ENCODE measurements at places on chromosomes 5 and 9.

DNA sequence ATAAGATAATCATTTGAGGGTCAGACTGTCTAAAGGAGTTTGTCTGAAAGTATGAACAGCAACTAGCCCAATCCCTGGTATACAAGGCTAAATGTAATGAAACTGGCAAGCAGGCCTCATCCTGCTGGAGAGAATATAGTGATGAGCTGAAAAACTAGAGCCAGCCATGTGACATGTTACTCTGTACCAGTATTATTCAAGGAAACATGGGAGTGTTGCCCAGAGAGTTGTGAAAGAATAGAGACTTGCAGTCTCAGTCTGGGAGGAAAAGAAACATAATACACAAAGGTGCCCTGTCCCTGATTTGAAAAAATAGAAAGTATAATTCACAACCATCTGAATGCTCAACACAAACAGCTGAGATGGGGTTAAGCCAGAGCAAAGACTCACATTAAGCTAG is 37.9 kb upstream of the HTR1A start:
- no peak for DNase-seq

GRCh38 chr5:34622098-34622400 is 34.1 kb upstream of the RAI14 start:
- no peak for DNase-seq

GRCh38 chr9:30140407-30140806 is 2244.0 kb upstream of the ACO1 start:
- no peak for DNase-seq

- peak; percentile 58 for DNase-seq
Observed at GRCh38 chr5:136026636-136027035, 2.2 kb upstream of the TGFBI start.

DNA sequence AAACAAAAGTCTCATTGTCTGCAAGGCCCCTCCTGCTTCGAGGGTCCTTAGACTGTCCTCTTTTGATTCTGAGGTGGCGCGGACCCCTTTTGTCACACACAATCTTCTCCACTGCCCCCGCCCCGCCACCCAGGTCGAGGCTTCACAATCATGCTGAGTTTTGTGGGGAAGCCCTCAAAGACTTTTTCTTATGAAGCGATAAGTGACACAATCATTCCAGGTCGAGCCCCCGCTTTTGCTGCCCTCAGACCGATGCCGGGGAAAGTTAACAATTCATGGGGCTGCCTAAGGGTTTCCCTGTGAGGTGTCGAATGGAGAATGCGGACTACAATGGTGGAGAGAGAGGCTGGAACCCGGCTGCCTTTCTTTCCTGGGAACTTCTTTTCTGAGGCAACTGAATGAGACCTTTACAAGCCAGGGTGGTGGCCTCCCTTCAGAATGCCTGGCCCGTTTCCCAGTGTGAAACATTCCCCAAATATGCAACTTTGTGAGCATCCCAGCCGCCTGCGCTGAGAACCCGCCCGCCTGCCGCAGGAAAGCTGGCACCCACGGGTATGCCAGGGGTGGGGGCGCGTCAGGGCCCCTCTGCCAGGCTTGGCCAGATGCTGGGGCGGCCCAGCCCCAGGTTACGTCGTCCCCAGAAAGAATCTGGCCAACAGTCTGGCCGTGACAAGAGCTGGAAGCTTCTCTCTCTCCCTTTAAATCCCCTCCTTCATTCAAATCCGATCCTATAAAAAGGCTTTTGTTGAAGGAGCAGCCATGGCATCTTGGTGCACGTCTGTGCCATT is 71.9 kb downstream of the MAP1B start:
- peak; percentile 91 for DNase-seq

DNA sequence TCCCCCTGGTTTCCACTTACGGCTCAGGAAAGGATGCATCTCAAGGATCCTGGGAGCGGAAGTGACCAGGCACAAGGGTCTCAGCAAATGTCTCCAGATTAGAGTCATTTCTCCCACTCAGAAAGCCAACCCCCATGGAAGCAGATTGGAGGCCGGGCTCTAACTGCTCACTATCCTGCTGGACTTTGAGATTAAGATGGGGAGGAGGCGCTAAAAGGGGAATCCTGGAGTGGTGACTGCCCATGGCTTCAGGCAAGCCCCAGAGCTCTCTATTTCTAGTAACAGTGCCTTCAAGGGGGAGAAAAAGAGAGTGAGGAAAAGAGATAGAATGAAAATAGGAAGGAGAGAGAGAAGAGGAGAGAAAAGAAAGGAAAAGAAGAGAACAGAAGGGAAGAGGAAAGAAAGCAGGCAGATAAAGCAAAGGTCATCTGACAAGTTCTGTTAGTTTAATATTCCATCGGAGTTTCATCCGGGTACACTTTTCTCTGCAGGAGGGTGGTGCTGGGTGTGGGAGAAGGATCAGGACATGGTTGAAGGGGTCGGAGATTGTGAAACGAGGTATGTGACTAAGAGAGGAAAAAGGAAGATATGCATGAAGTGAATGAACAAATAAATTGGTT is at the start of gene AGXT2:
AGXT2 (minus strand) TSS at position 165 of the 620 bp plus-strand sequence; CDS start at position 108, 57 bp downstream.
- DNase-seq, result no peak

DNA sequence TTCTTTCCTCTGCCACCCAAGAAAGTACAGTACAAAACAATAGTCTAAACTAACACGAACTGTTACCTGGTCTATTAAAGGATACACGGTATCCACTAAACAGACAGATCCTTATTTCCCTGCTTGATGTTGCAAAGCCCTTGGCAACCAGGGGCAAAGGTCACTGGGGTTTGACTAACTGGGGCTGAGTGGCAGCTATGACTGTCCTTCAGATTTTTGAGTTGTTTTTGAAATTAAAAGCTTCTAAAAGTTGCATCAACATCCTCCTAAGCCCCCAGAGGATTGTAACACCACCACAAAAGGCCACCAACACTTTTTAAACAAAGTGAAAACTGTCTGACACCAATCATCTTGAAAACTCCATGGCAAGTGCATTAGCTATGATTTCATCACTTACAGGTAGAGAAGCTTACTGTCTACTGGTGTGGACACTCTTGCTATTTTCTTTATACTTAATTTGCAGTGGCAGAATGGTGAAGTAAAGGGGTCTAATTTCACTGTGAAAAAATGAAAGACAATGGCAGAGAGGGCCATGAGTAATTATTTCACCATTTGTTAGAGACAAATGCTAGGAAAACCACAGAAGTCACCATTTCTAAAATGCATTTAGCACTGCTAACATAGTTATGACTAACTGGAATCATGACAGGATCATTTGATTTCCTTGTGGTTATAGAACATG is 292.4 kb downstream of the EFNA5 start:
- DNase-seq, result no peak

DNA sequence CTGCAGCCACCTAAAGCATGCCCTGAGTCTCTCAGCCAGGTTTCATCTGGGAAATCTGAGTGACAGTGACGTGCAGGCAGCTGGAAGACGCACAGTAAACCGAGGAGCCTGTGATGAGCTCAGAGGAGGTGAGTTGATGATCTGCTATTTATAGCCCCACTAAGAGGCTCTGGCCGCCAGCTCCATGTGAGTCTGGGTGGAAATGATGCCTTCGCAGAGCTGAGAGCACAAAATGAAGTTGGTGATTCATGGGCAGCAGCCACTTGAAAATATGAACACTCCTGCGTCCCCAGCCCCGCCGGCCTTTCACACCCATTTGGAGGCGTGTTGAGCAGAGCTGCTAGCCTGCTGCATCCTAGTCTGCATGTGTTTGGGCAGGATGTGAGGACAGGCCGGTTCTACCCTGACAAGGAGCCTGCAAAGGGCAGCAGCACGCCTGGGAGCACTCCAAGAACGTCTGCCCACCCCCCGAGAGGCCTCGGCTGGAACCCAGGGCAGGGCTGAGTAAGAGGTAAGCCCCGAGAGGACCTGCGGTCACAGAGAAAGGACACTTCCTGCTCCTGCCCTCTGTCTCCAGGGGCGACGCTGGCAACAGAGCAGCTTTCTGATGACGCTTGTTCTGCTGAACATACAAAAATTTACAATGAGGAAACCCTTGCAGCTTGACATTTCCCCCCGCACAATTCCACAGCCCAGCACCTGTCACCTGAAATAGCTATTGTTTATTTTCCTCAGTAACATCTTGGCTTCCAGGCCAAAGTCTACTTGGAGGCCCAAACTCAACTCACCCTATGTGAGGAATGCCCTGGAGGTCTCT is 25.1 kb upstream of the CDKN2AIPNL start:
- no peak for DNase-seq

DNA sequence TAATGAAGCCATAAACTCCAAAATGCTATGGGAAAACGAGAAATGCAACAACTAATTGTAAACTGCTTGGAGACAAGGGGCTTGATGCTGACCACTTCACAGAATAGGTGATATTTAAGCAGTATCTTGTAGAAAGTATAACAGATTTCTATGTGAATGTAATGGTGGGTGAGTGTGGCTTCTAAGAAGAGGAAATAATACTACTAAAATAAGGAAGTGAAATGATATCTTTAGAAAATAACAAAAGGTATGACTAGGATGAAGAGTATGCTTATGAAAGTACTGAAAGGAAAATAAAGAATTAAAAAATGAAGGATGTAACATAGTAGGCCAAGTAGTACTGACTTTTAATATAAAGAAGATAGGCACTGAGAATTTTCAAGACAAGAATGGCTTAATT is 94.2 kb downstream of the AGTPBP1 start:
- DNase-seq, result no peak
